NCI-H1930 (cell line): ENCODE measurements at places on chromosomes 6 and 20.

DNA sequence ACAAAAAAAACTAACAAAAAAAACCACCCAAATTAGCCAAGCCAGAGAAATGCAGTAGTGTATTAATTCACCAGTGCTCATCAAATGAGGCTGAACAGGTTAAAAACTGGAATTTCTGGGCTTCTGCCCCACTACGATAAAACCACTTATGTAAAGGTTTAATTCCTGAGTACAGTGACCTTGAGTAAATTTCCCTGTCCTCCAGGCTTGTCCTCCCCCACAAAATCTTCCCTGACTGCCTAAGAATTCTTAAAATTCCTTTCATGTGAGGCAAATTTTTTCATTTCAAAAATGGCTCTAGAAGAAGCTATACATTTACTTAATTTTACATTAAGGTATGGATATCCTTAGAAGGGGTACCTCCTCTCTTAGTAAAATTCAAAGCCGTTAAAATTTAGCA is 80.1 kb upstream of the ID4 start:
- no peak for DNase-seq

DNA sequence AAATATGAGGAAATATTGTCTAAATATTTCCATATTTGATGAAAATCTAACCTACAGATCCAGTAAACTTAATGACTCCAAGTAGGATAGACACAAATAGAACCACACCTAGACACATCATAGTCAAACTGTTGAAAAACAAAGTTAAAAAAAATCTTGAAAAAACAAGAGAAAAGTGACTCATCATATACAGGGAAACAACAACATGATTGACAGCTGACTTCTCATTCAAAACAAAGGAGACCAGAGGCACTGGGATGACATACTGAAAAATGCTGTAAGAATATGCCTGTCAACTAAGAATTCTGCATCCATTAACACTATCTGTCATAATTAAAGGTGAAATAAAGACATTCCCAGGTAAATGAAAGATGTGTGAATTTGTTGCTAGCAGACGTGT is 38.8 kb downstream of the BMP2 start:
- no peak for DNase-seq

DNA sequence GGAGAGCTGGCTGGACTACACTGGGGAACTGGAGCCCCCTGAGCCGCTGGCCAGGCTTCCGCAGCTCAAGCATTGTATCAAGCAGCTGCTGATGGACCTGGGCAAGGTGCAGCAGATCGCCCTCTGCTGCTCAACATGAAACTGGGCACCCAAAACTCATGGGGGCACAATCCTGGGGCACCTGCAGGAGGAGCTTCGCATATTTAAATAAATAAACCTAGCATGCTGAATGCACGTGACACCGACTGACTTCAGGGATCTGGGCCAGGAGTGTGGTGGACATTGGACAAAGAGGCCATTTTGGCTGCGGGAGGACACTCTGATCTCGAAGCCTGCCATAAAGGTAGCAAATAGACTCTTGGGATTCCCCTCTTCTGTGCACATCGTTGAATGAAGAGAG is 6.8 kb downstream of the SCAND1 start:
- DNase-seq, result no peak

GRCh38 chr6:148460876-148461646 is 118.4 kb downstream of the SASH1 start:
- DNase-seq, result no peak

GRCh38 chr6:50956014-50956413 is 137.3 kb downstream of the TFAP2B start:
- no peak for DNase-seq

DNA sequence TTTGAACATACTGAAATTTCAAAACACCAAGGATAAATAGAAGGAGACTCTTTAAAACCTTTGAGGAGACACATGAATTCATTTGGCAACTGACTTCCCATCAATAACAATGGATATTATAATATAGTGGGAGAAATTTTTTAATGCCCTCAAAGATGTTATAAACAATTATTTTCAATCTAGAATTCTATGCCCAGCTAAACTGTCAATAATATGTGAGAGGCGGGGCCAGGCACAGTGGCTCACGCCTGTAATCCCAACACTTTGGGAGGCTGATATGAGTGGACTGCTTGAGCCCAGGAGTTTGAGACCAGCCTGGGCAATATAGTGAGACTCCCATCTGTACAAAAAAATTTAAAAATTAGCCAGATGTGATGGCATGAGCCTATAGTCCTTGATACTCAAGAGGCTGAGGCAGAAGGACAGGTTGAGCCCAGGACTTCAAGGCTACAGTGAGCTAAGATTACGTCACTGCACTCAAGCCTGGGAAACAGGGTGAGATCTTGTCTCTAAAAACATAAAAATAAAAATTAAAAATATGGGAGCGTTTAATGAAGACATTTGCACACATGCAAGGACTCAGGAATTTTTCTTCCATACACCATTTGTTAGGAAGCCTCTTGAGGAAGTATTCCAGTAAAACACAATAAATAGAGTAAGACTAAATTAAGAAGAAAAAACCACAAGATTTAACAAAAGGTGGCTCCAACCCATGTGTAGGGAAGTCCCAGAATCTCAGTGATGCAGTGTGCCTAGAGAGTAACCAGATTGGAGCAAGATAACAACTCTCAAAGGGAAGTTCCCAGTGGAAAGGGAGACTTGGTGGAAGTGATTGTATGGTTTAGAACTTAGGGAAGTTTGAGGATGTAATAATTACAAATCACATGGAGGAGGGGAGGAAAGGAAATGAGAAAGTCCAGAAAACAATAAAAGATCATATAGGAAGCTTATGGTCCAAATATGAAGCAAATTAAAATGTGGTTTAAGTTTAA is 26.3 kb upstream of the ETV7 start:
- DNase-seq, result no peak

GRCh38 chr6:142845624-142846458 is 99.1 kb downstream of the HIVEP2 start:
- peak; percentile 2 for DNase-seq
